ENCODE measurements at places on chromosomes 6 and 20. TPM values are rescaled to one million over a fixed set of nuclear protein-coding genes. Genes with fewer than 3 reads are reported as not detected.

GRCh38 chr6:169038691-169039090 is 215.0 kb downstream of the THBS2 start:
- DNase-seq = no peak

Gene CYP21A2
- total RNA-seq = not detected

GRCh38 chr20:63004607-63005364 is 2.0 kb downstream of the BHLHE23 start:
- DNase-seq = no peak

DNA sequence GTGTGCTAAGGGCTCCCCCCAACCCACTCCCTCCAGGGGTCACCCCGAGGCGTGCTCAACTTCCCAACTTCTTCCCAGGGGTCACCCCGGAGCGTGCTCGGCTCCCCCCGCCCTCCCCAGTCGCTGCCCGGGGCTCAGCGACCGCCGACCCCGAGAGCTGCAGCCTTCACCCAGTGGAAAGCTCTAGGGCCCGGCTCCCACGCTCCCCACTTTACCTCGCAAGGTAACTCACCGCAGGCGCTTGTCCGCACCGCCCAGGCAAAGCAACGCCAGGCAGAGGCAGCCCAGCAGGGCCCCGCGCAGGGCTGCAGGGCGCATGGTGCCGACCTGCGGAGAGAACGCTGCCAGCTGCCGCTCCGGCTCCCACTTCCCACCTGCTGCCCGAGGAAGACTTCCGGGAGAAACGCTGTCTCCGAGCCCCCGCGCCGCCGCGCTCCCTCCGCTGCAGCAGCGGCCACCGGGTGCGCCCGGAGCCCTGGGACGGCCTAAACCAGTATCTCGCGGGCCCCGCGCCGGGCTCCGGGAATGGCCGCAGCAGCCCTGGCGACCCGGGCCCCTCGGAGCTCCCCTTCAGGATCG is 396 bp downstream of the RNASET2 start:
- DNase-seq = no peak

Gene OPRL1
- total RNA-seq = not detected

GRCh38 chr6:157669747-157670216 is 153.3 kb upstream of the SNX9 start:
- peak; percentile 73 for DNase-seq

DNA sequence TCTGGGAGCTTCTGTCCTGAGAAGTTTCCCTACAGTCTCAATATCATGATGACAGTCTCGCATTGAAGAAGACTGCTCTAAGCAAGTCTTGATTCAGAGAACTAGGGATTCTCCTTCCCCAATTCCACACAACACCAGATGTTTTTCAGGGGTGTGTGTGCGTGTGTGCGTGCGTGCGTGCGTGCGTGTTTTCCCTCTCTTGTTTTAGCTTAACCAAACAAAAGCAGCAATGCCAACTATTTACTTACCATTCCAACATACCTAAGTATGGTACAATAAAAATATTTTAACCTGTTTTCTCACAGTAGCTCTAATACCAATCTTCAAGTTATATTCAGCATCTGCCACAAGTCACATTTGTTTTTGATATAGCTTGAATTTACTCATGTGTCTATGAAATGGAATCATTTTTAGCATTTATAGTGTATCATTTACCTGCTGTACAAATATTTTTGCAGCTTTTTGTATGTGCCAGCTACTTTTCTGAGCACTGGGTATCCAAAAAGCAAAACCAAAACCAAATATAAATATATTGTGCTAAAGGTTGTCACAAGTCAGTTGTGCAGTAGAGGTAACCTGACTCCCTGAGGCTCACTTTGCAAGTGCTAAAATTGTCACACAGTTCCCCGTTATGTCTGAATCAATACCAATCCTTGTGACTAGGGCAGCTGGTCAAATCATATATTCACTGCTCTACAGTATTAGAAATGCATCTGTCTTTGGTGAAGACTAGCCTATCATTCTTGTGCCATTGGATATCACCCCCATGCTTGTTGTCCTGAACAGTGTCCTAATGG is 21.7 kb upstream of the MYLIP start:
- no peak for DNase-seq

Gene UBE2V1
- total RNA-seq = 111 TPM

Gene CD24
- total RNA-seq = 62.9 TPM

Gene TIAM2
- total RNA-seq = 105 TPM

- no peak for DNase-seq
Observed at GRCh38 chr20:672963-673602, 2.5 kb downstream of the SCRT2 start.

DNA sequence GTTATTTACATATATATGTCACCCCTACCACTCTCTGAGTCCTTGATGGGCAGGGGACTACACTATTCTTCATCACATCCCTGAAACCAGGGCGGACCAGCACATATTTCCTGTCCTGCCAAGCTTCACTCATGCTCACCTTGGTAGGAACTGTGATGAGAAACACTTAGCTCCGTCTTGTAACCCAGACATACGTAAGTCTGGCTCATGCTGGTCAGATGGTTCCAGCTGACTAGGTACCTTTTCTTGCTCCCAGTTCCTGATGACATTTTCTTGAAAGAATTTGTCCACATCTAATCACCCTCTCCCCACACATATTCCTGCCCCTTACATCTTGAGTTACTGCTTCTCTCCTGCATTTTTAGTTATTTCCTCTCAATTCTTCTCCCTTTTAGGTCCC is 122.2 kb upstream of the MYLIP start:
- no peak for DNase-seq

Gene RIPPLY2
- total RNA-seq = not detected

DNA sequence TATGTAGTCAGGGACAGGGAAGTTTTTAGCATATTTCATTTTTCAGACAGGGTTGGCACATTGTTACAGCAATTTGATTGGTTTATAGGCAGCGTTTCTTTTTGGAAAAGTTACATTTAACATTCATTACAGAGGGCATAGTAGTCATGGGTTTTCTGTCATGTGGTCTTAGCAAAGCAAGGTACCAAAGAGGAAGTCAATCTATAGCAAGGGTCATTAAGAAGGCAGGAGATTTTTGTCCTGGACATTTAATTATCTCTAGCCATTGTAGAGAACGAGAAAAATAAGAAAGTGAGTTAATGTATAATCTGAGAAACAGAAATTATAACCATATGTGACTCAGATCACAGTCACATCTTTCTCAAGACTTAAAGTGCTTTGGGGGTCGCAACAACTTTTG is 47.4 kb downstream of the TPD52L1 start:
- no peak for DNase-seq

- DNase-seq = no peak
Observed at GRCh38 chr6:132725947-132726607, 12.2 kb upstream of the VNN1 start.

DNA sequence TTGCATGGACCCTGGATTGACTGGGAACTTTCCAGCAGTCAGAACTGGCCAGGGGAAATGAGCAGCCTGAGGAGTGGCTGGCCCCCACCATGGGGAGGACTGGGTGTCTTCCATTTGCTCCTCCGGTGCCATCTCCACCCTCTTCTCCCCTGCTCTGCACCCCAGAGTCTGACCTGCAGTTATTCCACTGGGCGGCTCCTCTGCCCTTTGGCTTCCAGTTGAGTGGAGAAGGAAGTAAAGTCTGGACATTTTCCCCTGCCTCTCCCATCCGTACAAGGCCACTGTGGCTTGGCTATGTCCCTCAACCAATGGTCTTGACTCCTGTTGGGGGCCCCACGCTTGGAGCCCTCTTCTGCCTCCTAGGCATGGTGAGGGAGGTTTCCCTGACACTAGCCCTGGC is 47.9 kb upstream of the NEDD9 start:
- DNase-seq = no peak
